ENCODE measurements at places on chromosomes 11 and 22.

- DNase-seq: no peak
These were observed 20.0 kb upstream of the LINC01488 start for GRCh38 chr11:69461272-69461962.

- DNase-seq: no peak
These were observed 53.9 kb upstream of the CRTAM start for GRCh38 chr11:122784325-122784955.

DNA sequence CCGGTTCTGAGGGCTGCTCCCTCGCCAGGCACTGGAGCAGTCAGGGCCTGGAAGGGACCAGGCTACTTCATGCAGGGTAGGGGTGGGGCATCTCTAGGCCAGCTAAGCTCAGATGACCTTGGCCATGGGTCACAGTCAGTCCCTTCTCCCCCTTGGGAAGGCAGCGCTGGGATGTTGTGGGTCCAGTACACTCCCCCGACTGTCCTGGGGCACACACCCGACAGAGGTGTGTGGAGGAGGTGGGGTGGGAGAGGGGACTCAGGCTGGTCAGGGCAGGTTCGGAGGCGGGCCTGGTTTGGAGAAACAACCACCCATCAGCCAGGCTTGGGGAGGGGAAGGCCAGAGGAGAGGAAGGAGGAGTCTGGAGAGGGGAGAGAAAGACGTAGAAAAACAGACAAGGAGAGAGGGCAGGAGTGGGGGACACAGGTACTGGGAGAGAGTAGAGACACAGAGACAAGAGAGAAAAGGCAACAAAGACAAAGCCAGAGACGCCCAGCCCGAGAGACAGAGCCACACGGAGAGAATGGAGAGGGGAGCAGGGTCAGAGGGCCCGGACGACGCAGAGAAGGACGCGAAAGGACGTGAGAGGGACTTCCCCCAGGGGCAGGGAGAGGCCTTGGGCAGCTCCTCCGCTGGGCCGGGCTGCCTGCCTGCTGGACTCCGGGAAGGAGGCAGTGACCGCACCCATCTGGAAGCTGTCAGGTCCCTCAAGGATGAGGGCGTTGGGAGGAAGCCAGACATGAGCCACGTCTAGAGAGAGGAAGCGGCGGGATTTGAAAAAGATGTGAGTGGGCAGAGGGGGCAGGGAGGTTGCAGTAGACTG is 30.6 kb upstream of the TSKU start:
- DNase-seq: no peak

GRCh38 chr11:118883368-118884071 is at the start of gene CXCR5:
TSS of gene CXCR5 (plus strand) at chr11:118883892. CDS start at chr11:118883942, 50 bp downstream.
- no peak for DNase-seq

- DNase-seq: peak; percentile 53
These were observed 38.6 kb upstream of the CARS1 start for GRCh38 chr11:3095712-3096361.

DNA sequence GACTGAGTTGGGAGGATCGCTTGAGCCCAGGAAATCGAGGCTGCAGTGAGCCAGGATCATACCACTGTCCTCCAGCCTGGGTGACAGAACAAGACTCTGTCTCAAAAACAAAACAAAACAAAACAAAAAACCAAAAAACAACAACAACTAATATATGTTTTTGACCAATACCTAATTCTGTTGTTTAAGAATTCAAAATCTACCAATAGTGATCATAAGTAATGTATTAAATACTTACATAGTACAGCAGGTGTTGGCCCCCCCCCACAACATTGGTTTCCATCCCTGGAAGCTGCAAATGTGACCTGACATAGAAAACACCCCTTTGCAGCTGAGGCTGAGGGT is 74.7 kb downstream of the KCNQ1 start:
- DNase-seq: no peak

DNA sequence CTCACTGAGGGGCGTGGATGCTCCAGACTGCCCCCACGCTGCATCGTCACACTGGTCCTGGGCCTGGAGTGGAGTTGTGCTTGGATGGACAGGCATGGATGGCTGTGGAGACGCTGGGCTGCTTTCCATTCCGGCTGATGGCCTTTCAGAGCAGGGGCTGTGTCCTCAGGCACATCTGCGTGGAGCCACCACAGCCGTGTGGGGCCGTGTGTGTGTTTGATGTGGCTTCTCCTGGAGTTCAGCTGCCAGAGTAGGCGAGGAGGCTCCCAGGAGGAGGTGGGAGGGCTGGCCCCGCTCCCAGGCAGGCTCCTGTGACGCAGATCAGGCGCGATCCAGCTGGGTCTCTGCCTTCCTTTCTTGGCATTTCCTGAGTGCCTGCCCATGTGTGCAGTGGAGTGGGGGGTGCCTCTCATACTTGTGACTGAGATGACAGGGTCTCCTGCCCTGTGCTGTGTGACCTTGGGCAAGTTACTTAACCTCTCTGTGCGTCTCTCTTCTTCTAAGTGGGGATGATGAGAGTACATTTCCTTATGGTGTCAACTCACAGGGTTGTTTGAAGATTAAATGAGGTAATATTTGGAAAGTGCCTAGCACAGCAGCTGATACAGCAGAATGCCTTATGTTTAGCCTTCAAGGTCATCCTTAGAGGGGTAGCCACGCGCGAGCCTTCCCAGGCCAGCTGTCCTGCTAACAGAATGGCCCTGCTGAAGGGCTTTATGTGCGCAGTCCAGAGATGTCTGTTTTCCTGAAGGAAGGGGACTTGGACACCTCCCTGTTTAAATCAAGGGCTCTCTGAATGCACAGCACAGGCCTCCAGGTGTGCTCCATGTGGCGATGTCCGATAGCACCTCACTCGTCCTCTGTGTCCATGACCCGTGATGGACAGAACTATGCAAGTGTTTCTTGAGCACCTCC is 33.5 kb downstream of the GLB1L2 start:
- DNase-seq: no peak

GRCh38 chr22:44145544-44145943 is 35.2 kb upstream of the PARVG start:
- peak; percentile 37 for DNase-seq

DNA sequence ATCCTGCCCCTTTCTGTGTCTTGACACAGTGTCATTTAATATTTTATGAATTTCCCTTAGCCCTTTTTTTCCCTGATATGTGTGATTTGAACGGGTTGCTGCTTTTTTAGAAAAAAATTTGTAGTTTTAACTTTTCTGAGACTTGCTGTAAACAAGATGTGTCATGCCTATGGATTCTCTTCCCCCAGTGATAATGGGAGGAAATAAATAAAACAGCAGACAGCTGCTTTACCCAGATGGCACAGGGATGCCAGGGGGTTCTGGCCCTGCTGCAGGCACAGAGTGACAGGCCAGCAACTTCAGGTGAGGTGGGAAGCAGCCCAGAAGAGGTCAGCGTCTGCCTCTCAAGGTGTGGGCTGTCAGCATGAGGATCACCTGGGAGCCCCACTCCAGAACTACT is 266.9 kb downstream of the KIRREL3 start:
- DNase-seq: no peak

DNA sequence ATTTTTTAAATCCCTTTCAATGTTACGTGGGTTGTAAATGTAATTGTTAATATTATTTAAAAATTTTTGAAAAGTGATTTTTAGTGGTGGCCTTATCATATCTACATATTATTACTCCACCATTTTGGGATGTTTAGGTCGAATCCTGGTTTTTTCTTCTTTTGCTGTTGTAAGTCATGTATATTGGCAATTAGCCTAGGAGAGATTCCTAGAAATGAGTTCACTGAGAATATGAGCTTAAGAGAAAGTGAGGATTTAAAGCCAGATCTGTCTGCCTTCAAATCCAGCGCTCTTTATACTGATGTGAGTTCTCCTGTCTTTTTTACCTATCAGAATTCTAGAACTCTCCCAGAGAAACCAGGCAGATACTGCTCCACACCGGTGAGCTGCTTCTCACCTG is 56.1 kb downstream of the PTPRJ start:
- no peak for DNase-seq

DNA sequence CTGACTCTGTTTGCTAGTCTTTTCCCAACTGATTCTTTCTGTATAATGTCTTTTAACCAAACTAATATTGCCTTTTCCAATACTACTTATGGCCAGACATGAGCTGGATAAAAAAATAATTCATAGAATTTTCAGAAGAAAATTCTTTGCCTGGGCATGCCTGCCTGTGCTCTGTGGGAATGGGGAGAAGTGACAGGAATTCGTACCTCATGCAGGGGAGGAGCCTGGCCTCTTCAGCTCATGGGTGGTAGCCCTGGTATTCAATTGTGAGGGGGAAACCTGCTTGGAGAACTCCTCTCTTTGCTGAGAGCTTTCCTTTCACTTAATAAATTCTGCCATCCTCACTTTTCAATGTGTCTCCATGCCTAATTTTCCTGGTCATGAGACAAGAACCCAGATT is 928.8 kb downstream of the FAM181B start:
- no peak for DNase-seq

DNA sequence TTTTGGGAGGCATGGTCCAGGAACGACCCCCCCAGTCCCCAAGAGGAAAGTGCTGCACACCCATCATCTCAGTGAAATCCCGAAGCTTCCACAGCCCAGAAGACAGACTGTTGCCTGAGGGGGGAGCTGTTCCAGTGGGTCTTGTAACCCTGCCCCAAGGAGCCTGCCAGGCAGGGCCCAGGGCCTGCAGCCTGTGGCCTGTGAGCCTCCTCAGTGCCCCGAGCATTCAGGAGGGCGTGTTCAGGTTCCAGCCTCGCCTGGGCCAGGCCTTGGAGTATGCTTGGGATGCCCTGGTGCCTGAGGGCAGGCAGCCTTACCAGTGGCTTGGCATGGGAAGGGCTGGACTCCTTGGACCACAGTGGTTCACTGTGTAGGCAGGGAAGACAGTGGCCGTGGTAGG is 18.0 kb upstream of the CABP2 start:
- no peak for DNase-seq

- peak; percentile 79 for DNase-seq
These were observed 1337.8 kb downstream of the BRD1 start for GRCh38 chr22:48489551-48490499.

DNA sequence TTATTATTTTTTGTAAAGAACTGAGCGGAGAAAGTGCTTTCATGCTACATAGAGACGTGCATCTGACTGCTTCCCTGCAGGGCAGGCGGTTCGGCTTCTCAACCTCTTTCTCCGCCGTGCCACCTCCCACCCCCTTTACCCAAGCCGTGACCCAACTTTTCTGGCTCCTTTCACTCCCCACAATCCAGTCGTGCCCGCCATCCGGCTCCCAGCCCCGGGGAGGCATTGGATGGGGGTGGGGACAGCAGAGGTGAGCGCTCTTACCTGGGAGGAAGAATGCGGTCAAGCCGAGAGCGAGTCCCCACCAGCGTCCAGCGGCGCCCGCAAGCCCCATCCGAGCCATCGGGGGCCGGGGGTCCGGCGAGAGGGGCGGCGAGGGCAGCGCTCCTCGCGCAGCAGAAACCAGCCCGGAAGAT is 781 bp downstream of the NECTIN1 start:
- DNase-seq: peak; percentile 73

GRCh38 chr22:17242641-17243040 is 23.4 kb upstream of the ADA2 start:
- DNase-seq: no peak

DNA sequence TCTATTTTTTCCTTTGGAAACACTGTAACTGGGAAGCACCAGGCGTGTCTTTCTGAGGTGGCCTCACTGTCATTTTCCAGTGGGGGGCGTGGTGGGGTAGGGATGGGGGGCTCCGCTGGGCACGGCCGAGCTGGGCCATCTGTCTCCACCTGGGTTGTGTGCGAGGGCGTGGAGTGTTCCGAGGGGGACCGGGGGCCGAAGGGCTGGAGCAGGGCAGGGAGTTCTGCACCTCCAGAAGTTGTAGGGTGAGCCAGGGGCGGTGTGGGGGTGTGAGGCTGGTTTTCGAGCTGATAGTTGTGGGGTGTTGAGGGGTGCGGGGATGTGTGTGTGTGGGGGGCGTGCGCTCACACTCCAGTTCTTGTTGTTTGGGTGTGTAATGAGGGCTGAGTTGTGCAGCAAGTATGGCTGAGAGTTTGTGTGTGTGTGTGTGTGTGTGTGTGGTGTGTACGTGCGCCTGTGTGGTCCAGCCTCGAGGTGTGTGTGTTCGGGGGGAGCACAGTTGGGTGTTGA is 10.8 kb downstream of the YPEL4 start:
- no peak for DNase-seq

DNA sequence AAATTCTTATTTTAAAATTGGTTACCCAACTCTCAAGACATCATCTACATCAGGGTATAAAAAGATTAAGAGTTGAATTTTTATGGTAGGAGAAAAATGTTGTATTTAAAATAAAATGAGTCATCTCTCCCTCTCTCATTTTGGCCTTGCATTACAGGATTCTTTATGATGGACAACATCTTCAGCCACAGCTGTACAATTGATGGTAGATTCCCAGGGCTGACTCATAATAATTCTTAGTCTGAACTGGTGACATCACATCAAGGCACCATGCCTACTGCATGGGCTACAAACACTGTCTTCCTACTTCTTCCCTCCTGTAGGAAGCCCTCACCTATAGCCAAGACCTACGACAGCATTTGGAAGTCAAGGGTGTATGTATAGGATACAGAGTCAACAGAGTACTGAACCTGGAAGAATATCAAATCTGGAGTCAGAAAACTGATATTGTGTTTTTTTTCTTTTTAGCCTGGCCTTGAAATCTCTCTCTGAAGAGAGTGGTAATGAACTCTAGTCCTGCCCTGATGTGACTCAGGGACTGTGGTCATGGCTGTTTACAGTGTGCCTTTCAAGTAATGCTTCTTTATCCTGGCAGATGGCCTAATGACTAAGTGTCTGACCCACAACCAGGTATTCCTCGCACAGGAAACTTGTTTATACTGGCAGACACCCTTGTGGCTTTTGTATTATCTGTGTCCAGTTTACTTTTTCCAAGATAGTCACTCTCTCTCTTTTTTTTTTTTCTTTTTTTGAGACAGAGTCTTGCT is 32.5 kb downstream of the MRGPRX2 start:
- DNase-seq: no peak

DNA sequence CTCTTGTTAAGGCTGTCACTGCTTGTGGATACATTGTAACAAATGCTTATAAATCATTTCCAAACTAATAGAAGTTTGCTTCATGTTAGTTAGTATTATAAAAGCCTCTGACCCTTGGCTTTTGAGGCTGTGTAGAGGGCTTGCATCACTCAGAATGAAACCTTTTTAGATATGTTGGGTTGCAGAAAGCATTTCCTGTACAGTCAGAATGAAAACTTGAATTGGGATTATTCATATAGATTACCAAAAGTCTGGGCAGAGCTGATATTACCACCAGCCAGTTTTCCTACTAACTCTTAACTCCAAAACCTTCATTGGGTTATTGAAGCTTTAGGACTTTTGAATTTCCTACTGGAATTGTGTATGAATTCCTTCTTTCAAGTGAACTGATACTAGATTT is 12.0 kb downstream of the KMT2A start:
- DNase-seq: no peak

Data from retina (tissue), 1 donor.